ENCODE measurements at places on chromosomes 6 and 20.
A peak's percentile ranks its signal among the peaks of the same experiment; 100 is the strongest.

GRCh38 chr20:62856931-62857619 is 4.5 kb downstream of the TCFL5 start:
- no peak for DNase-seq

DNA sequence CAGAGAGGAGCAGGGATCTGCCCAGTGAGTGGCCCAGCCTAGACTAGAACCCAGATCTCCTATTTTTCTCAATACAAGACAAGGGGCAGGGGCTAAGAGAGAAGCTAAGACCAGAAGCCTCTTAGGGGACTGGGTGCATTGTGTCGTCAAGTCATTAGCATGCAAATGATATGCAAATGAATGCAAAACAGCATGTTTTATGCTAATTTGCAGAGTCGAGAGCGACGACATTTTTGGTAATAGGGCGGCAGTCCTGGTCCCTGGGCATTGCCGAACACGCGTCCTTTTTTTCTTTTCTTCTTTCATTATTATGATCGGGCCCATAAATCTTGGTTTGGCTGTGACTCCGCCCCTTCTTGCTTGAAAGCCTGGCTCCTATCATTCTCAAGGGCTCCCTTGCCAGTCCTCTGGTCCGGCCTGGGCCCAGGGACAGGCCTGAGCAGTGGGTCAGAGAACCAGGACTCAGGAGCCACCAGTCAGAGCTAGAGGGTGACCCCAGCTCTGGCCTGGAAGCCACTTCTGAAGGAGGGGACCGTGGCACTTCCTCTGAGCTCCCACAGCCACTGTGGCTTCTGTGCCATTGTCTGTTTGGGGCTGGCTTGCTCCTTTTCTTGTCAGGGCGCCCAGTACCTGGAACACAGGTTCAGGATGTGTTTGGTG is 32.0 kb upstream of the SCRT2 start:
- DNase-seq: no peak

GRCh38 chr6:31165986-31166385 is 4.5 kb downstream of the POU5F1 start:
- DNase-seq: no peak

DNA sequence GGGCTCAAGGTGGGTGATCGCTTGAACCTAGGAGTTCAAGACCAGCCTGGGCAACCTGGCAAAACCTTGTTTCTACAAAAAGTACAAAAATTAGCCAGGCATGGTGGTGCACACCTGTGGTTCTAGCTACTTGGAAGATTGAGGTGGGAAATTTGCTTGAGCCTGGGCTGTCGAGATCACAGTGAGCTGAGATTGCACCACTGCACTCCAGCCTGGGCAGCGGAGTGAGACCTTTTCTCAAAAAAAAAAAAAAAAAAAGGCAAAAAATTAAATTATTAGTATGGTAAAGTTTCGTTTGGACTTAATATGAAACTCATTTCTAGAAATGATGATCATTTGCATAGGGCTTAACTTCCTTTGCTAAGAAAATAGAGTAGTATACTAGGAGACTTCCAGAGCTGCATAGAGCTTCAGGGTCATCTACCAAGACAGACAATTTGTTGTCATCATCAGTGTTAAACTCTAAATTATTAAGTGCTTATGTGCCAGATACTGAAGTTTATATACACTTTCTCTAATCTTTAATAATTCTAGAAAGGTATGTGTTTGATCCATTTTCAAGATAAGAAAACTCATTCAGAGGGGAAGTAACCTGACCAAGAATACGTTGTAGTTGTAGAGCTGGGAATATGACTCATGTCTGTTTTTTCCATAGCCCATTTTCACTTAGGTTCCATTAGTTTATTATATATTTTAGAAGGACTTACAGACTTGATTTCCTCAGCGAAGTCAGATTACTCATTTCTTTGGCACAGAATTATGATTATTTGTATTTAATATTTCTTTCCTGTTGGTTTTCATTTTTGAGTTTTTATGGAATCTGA is 84.5 kb downstream of the SLC16A10 start:
- no peak for DNase-seq

DNA sequence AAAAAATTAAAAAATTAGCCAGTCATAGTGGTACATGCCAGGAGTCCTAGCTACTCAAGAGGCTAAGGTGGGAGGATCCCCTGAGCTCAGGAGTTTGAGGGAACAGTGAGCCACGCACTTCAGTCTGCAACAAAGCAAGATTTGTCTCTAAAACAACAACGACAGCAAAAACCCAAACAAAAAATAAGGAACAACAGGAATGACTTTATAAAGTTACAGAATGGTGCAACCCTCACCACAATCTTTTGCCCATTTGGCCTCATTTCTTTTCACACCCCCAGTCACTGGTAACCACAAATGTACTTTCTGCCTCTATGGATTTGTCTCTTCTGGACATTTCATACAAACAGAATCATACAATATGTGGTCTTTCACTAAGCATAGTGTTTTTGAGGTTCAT is 16.7 kb upstream of the ZFAND3 start:
- no peak for DNase-seq

GRCh38 chr6:1385129-1386037 is 4.0 kb upstream of the FOXF2 start:
- DNase-seq: no peak

DNA sequence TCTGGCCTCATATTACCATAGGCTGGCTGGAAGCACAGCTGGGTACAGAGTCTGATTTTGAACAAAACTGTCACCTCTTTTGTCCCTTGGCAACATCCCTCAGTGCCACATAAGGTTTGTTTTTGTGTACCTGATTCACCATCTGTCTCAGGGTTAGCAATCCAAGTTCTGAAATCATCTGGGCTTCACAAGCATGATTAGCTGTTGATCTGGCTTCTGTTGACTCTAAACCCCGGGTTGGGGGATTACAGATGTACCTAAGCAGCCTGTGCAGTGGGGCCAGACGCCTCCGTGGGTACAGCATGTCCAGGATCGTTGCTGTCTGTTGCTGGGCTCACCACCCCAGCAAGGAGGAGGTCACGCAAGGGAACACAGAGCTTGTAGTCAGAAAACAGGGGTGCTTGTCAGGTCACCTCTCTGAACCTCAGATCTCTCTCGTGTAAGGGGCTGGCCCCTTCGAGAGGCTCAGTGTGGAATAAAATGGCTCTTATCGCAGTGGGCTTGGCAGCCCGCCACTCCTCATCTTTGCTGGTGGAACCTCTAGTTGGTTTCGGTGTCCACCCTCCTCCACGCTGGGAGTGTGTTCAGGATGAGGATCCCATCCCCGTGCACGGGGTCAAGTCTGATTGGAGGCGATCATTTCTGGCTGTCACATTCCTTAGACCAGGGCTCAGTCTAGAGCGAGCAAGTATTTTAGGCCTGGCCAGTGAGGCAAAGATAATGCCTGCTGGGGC is 39.2 kb upstream of the ZNF831 start:
- no peak for DNase-seq

DNA sequence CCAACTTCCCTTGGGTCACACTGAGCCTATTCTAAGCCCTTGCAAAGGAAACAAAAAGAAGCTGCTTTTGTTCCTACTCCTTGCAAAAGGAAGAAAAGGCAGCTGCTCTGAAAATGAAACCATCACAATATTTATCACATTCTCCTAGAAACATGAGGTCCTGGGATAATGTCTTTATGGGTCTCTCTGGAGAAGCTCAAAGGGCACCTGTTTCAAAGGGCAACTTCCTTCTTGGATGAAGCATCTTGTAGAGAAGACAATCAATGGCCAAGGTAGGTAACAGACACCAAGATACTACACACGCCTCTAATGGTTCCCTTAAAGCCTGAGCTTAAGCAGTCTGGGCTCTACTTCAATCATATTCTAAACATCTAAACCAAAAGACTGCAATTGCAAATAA is 10.4 kb downstream of the ELOVL5 start:
- DNase-seq: no peak

GRCh38 chr20:13690943-13691342 is 52.2 kb upstream of the TASP1 start:
- DNase-seq: no peak

DNA sequence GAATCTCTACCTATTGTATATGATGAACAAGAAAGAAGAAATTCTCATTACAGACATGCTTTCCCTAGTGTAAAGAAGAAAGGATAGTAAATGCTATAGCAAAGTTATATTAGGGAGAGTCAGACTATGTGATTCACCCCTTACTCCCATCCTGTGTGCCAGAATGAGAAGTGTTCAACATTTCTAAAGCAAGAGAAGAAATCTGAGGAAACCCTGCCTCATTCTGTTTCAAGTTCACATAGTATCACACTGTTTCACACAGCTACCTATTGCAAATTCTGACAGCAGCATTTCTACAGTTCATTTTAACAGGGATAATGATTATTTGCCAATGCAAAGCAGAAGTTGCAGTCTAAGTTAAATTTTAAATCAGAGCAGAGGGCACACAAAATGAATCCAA is 267.2 kb upstream of the TCF21 start:
- peak; percentile 40 for DNase-seq

DNA sequence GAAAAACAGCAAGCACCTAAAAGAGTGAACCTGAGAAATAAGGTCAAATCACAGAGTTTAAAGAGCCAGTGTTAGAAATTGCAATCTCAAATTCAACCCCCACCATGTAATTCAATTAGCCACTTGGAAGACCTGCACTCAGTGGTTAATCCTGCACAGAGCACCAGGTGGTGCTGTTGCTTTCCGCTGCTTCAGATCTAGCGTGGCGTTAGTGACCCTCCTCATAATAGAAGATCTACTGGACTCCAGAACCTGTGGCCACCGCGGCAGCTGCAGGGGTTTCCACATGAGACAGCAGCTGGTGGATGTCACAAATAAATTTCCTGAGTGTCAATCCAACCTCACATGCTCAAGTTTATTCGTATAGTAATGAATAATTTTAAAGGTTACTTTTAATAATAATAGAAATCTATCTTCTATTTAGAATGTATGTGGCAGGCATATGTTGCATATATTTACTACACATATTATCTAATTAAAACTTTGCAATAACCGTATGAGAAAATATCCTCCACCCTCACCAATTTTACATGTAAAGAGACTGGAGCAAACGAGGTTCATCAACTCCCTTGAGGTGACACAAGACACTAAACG is 84.4 kb downstream of the SYNE1 start:
- peak; percentile 70 for DNase-seq

DNA sequence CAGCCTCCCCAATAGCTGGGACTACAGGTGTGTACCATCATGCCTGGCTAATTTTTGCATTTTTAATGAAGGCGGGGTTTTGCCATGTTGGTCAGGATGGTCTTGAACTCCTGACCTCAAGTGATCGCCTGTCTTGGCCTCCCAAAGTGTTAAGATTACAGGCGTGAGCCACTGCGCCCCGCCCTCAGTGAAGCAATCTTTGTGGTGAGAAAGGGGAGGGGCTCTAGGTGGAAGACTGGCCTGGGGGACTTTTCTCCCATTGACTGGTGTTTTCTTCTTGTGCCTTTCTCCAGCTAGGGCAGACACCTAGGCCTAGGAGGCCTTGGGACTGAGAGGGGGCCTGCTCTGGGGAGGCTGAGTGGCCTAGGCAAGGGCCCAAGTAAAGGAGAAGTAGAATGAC is 84.1 kb downstream of the DNAAF9 start:
- DNase-seq: no peak

DNA sequence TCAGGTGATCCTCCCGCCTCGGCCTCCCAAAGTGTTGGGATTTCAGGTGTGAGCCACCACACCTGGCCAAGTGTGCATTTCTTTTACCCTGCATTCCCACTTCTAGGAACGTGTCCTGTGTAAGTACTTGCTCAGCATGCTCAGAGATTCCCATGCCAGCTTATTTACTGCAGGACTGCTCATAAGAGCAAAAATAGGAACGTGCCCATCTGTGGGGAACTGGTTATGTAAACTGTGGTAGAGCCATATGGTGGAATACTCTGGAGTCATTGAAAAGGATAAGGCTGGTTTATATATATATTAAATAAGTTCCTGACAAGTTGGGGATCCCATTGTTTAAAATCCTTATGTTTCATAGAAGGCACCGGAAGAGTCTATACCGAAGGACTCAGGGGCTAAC is 38.2 kb upstream of the FANCE start:
- DNase-seq: no peak

DNA sequence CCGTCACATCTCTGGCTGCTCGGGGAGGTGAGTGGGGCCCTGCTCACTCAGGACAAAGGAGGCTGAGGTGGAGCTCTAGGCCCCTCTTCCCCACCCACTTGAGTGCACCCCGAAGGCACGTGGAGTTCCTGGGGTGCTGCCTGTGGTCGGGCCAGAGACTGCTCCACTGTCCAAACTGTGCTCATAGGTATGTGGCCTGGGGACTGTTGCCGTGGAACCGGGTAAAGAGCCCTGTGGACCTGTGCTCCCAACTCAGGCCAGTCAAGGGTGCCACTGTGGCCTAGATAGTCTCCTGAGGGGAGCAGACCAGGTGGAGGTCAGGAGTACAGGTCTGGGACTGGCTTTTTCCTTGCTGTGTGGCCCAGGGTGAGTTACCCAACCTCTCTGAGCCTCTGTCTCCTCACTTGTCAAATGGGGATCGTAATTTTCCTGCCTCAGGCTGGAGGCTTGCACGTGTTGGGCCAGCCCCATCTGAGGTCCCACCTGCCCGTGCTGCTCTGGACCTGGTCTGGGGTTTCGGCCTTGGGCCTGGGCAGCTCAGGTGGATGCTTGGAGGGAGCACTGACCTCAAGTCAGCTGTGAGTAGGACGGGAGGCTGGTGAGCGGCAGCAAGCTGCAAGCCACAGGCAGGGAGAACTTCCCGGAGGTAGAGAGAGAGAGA is 12.4 kb upstream of the NPBWR2 start:
- no peak for DNase-seq

GRCh38 chr20:25019381-25020155 is 27.0 kb upstream of the APMAP start:
- DNase-seq: no peak

DNA sequence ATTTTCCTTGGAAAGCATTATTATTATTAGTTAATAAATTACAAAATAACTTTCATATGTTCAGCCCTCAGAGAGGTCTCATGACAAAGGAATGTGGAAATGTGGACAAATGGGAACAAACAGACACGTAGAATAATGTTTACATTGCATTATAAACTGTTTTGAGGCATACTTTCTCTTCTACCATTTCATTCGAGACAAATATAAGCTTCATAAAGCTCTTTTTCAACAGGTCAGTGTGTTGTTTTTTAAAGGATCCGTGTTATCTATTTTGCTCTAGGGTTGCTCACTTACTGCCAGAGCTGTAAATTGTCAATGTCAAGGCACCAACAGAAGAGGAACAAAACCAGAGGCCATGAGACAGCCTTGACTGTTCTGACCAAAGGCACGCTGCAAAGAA is 256.8 kb downstream of the PHACTR1 start:
- no peak for DNase-seq

DNA sequence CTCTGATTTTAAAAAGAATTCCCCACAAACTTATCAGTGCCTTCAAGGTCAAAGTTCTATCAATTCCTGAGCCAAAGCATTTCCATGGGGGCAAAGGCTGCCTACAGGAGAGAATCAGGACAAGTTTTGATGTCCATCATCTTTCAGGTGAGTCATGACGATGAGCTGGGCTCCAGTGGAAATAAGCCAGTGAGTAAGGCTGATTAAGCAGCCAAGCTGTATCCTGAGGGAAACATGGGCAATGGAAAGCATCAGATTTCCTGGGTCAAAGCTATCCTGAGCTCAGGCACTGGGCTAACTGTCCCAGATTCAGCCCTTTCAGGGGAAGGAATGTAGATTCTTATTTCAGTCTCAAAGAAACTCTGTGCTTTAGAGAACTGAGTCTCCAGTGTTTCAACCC is 377.4 kb downstream of the CD109 start:
- peak; percentile 72 for DNase-seq
